ENCODE measurements at places on chromosomes 5 and 9.

DNA sequence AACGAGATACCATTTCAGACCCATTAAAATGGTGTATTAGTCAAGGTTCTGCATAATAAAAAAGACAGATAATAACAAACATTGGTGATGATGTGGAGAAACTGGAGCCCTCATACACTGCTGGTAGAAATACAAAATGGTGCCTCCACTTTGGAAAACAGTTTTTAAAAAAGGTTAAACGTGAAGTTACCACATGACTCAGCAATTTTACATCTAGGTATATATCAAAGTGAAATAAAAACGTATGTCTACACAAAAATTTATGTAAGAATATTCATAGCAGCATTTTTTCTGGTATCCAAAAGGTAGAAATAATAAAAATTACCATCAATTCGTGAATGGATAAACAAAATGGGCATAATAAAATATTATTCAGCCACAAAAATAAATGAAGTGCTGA, 519.8 kb downstream of the TLE4 start:
- no peak for DNase-seq

DNA sequence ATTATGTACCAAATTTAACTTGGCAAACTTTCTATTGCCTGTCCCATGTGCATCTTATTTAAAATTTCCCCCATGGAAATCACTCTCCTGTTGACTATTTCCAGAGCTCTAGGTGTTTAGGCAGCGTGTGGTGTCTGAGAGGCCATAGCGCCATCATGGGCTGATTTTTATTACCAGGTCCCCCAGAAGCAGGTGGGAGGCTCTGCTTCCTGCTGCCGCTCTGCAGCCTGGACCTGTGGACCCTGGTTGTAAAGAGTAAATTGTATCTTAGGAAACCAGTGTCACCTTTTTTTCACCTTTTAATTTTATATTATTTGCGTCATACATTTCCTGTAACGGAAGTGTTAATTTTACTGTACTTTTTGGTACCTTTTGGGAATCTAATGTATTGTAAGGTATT, 6.4 kb downstream of the HNRNPAB start:
- no peak for DNase-seq

DNA sequence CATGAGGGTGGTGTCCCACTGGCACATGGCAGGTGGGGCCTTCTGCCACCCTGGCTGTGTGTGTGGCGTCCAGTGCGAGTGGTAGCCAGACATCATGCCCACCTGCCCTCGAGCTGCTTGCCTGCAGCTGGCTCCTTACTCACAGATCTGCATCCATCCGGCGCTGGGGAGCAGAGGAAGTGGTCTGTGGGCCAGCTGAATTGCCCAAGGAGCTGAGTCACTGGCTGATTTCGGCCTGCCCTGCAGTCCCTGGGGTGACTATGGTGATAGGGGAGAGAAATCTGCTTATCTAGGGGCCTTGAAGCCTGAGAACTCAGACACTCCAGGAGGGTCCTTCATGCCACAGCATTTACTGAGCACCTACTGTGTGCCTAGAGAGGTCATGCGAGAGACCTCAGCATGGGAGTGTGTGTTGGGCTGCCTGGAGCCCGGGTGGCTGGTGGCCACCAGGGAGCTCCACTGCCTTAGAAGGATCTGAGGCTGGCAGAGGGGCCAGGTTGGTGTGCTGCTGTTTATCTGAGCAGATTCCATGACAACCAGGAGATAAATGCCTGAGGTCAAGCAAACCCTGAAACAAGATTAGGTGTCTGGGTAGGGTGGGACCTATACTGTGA, 57.1 kb downstream of the SLC22A5 start:
- DNase-seq: peak; percentile 25

- DNase-seq: no peak
Measured at GRCh38 chr9:105132606-105133005, 111.8 kb upstream of the SLC44A1 start.

- no peak for DNase-seq
Measured at GRCh38 chr5:91329283-91329682, 53.8 kb downstream of the ARRDC3 start.

DNA sequence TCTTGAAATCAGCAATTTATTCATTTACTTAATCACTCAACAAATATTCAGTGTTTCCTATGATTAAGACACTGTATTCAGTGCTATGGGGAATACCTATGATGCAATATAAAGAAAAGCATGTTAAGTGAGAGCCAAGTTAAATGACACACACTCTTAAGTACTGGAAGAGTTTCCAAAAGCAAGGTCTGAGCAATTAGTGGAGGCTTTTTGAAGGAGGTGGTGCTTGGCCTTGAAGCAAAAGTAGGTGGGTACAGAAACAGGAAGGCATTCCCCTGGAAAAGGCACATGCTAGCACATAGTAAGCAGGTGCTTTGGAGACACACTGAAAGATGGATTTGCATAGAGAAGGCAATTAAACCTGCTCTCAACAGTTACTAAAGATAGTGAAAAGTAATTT, 4.0 kb downstream of the TSLP start:
- DNase-seq: no peak

All from stimulated activated CD4-positive, alpha-beta T cell treated with anti-CD3 and anti-CD28 coated beads, Interleukin-15, amount 100 ng/mL, for 1 hour (primary cell).